NCI-H2029 (cell line): ENCODE measurements at places on chromosomes 11 and 22.

DNA sequence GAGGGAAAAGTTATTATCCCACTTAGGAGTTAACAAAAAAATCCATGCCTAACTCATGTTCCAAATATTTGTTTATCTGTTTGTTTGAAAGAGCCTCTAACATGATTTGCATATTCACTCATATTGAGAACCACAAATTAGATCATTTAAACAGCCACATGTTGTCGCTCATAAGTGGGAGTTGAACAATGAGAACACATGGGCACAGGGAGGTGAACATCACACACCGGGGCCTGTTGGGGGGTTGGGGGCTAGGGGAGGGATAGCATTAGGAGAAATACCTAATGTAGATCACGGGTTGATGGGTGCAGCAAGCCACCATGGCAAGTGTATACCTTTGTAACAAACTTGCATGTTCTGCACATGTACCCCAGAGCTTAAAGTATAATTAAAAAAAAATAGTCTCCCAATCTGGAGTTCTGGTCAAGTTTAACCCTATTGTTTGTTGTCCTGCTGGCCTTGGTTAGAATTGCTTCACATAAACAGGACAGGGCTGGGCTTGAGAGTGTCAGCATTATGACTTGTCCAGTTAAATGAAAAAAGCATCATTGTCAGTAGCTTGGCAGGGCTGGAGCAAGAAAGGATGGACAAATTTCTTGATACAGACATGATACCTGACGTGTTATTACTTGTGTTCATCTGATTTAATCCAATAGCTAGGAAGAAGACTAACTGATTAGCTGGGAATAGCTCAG is 57.8 kb upstream of the PSMA1 start:
- no peak for DNase-seq

GRCh38 chr11:80635178-80635577 is 1194.3 kb upstream of the TENM4 start:
- no peak for DNase-seq

DNA sequence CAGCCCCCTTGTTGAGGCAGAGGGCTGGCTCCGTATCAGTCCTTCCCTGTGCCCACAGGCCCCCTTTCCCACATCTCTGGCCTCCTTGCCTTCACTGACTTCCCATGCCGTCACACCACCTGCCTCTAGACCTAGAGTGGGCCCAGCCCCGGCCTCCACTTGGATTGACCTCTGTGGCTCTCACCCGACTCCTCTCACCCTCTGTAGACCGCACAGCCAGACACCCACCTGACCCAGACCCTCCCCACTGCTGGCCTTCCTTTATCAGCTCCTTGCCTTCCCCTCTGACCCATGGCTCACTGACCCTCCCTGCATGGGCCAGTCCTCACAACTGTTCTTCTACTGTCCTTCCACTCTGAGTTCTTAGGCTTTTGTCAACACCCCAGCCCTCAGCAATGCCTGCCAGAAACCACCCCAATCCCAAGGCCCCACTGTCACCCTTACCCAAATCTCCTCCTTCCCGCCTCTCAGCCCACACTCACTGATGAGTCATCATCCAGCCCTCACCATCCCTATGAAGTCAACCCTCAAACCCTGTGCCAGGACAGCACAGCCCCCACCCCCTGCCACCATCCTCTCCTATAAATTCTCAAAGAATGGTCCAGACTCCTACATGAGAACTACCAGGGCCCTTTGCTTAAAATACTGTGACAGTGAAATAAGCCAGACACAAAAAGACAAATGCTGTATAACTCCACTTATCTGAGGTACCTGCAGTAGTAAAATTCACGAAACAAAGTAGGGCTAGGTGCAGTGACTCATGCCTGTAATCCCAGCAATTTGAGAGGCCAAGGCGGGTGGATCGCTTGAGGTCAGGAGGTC is 53.4 kb downstream of the SCGB1A1 start:
- no peak for DNase-seq

DNA sequence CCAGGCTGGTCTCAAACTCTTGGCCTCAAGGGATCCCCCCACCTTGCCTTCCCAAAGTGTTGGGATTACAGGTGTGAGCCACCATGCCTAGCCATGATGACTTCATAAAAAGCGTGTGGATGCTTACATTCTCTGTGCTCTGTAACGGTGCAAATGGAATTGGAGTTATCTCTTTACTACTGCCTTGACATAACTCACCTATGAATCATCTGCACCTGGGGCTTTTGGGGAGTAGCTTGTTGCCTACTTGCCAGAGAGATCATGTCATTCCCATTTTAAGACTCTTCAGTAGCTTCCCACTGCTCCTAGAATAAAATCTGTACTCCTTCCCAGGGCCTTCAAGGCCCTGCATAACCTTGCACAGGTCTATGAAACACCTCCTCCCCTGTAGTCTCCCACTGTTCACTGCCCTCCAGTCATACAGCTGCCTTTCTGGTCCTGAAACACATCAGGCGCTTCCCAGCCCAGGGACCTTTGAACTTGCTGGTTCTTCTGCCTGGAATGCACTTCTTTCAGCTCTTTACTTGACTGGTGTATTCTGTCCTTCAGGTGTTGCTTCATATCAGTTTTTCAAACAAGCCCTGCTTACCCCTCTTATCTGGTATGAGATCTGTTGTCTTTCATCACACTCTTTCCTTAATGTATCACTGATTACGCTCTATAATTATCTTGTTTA is 19.6 kb upstream of the MOGAT2 start:
- DNase-seq, result no peak

GRCh38 chr11:9069862-9070470 is 21.4 kb downstream of the SCUBE2 start:
- DNase-seq, result no peak

- DNase-seq, result no peak
Measured at GRCh38 chr11:748007-748359, 719 bp downstream of the TALDO1 start.

DNA sequence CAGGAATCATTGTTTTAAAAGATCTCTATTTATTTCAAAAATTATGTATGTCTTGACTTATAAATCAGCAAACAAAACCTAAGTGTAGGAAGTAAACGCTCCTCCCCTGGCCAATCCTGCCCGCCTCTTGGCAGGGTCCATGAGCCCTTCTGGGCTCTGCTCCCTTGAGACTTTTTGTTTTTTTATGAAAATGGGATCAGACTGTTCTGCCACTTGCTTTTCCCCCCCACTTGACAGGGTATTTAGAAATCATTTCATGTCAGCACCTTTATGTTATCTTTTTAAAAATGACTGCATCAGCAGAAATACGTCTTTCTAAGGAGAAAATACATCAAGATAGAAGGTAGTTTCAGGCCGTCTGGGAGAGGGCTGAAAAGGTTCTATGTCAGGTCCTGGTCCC is 35.6 kb downstream of the FBLN1 start:
- no peak for DNase-seq

DNA sequence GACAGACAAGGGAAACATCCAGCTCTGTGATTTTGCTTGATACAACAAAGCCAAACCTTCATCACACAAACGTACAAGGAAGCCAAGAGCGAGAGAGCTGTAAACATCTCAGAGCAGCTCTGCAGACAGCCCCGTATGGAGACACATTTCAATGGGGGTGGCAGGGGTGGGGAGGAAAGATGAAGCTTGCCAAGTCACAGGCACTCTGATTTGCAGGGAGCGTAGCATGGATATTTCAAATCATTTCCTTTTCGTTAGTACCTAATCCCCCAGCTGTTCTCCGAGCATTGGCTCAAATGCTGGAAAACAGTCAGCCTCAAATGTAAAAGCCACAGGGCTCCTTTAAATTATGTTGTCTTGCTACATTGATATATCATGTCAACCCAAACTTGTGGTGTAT is 458.9 kb upstream of the CADM1 start:
- no peak for DNase-seq

GRCh38 chr11:129881570-129882170 is 13.7 kb downstream of the NFRKB start:
- DNase-seq, result peak; percentile 7

GRCh38 chr11:71947498-71947897 is 18.7 kb downstream of the RNF121 start:
- no peak for DNase-seq

DNA sequence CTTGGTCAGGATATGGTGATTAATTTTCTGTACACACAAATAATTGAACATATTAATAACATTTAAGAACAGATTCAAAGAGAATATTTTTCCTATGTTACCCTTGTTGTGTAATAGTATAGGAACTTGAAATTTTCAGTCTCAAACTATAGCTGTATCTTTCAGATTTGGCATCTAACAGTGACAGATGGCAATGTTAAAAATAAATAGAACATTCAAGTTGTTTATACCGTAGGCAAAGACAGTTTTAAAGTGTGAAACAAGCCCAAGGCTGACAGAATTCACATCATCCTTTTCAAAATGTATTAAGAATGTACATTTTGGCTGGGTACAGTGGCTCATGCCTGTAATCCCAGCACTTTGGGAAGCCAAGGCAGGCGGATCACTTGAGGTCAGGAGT is 92.6 kb upstream of the TP53AIP1 start:
- no peak for DNase-seq

- no peak for DNase-seq
Measured at GRCh38 chr11:63444160-63444559, 46.8 kb downstream of the PLAAT5 start.

GRCh38 chr11:34549271-34549670 is 35.7 kb upstream of the ELF5 start:
- DNase-seq, result no peak

GRCh38 chr11:119615882-119616196 is 113.2 kb downstream of the NECTIN1 start:
- DNase-seq, result no peak

DNA sequence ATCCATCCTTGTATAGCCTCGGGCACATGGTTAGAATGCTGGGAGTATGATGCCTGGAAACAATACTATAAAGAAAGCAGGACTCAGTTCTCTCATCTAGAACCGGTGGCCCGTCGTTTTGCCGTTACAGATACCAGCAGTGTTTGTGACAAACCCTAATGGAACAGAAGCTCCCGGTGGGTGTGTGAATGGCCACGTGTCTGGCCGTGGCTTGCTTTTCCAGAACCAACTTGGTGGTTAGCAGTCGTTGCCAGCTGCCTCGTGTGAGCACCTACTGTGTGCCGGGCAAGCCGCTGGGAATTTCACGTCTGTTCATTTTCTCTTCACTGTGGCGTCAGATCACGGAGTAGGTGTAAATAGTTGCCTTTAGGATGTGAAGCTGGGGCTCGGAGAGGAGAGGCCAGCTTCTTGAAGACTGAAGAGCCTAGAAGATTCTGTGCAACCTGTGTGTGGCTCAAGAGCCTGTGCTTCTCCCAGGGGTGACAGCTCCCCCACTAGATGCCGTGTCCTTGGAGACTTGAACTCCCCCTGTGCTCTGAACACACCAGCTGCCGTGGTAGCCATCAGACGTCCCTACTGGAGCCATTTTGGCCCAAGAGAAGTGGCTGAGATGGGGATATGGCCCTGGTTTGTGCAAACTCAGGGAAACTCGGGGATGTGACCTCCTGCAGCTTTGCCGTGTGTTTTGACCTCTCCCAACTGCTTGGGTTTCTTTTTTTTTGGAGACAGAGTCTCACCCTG is 57.5 kb upstream of the PPARA start:
- DNase-seq, result no peak

GRCh38 chr11:134957540-134958335 is 545.7 kb upstream of the B3GAT1 start:
- no peak for DNase-seq

DNA sequence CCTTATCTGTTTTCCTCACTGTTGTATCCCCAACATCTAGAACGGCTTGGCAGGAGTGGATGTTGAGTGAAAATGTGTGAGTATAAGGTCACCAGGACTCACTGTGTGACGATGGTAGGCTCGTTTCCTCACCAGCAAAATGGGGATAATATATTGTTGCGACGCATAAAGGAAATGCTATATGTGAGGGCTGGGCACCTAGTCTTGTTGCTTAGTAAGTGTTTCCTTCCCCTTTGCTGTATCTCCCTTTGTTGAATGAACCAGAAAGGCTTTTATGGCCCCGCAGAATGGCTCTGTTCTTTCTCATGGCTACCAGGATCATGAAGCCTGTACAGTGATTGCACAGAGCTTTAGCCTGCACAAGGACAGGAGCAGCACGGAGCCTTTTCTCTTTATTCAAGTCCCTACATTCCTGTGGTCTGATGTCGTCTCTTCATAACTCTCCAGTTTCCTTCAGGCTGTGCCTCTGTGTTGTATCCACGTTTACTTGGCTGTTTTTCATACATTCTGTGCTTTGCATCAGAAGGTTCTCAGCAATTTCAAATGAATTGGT is 5.4 kb downstream of the TNRC6B start:
- DNase-seq, result no peak

DNA sequence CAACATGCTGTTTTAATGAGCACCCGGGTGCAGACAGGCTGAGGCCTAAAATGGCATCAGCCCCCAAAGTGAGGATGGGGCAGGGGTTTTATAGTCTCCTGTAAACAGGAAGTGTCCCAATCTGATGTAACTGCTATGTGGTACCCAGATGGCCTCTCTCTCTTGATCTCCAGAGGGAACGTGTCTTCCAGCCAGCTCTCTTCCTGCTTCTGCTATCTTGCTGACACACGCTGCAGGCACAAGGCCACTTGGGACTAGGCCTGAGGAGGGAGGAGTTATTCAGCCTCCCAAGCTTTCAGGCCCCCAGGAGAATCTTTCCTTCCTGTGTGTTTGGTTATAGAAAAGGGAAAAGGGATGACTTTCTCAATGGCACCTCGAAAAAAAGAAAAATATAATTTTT is 11.4 kb upstream of the VSTM5 start:
- no peak for DNase-seq

GRCh38 chr11:106101819-106102218 is 24.4 kb downstream of the AASDHPPT start:
- no peak for DNase-seq

- no peak for DNase-seq
Measured at GRCh38 chr22:50734343-50734771, 3.6 kb upstream of the ACR start.

GRCh38 chr22:50015451-50016307 is 3.1 kb upstream of the IL17REL start:
- no peak for DNase-seq

GRCh38 chr22:27228771-27229170 is 571.4 kb downstream of the MIAT start:
- no peak for DNase-seq

- no peak for DNase-seq
Measured at GRCh38 chr11:131254254-131254653, 116.2 kb upstream of the NTM start.

GRCh38 chr11:130413405-130414106 is 14.9 kb downstream of the ADAMTS8 start:
- no peak for DNase-seq

DNA sequence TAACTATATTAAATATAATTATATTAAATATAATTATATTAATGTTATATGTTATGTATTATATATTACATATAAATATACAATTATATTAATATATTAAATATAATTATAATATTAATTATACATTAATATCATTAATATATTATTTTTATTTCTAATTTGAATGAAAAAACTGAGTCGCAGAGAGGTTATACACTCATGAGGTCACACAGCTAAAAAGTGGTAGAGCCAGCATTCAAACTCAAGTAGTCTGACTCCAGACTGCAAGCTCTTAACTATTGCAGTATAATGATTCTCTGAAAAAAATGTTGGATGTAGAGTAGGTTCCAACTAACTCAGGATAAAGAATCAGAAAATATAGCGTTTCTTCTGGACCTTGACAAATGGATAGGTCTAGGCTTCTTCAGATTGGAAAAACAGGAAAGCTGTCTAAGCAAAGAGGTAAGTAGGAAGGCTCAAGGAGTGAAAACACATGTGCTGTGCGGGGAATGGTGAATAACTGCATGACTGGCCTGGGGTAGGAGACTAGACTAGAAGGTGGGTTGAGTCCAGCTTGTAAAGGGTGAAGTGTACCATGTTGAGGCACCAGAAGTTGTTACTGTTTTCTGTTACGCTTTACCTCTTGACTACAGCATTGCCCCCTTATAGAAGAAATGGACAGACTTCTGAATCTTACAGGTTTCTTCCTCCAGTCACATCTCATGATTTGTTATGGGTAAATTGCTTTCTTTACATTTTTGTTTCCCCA is 80.3 kb downstream of the TRIM44 start:
- DNase-seq, result no peak
